Renal cortex interstitium (tissue), 15 donors: ENCODE measurements at places on chromosomes 7 and 10. TPM values are rescaled to one million over a fixed set of nuclear protein-coding genes. Genes with fewer than 3 reads are reported as not detected.
A peak's percentile ranks its signal among the peaks of the same experiment; 100 is the strongest.

GRCh38 chr10:86362586-86363183 lies 3.9 kb downstream of the GRID1 start:
- DNase-seq = no peak

MSS51 gene
- polyA plus RNA-seq = 1.9 TPM

DNA sequence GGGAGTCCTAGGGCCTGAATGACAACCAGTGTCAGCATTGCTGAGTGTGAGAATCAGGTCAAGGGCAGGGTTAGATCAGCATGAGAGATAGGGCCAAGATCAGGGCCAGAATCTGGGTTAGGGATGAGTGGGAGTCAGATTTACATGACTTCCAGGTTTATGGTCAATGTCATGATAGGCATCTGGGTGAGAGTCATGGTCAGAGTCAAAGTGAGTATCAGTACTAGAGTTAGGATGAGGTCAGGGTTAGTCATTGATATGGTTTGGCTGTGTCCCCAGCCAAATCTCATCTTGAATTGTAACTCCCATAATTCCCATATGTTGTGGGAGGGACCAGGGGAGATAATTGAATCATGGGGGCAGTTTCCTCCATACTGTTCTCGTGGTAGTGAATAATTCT lies 12.3 kb downstream of the MRPS24 start:
- no peak for DNase-seq

GRCh38 chr10:11143242-11143641 lies 125.6 kb downstream of the CELF2 start:
- no peak for DNase-seq

GTF2IRD1 gene
- polyA plus RNA-seq = 55.1 TPM

GRCh38 chr10:31808258-31809218 lies 120.1 kb downstream of the ARHGAP12 start:
- peak; percentile 47 for DNase-seq

MEIG1 gene
- polyA plus RNA-seq = 2.9 TPM

GSDME gene
- polyA plus RNA-seq = 13.0 TPM

- DNase-seq = no peak
These were observed 81.0 kb upstream of the ASAH2 start for GRCh38 chr10:50332108-50332842.

DNA sequence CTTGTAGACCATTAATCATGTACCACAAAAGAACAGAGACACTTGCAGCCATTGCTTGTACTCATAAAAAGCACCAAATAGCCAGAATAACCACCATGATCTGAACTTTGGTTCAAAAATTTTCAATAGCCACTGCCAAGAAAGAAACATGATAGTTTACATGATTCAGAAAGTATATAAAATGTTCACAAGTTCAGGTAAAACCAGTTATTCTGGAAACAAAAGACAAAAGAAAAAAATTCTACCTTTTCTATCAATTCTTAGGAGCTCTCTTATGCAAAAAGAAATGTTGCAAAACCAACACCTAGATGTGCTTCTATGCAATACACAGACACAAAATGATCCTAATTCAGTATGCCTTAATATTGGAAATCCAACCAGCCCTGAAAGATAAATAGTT lies 108.7 kb downstream of the PCLO start:
- no peak for DNase-seq

DNA sequence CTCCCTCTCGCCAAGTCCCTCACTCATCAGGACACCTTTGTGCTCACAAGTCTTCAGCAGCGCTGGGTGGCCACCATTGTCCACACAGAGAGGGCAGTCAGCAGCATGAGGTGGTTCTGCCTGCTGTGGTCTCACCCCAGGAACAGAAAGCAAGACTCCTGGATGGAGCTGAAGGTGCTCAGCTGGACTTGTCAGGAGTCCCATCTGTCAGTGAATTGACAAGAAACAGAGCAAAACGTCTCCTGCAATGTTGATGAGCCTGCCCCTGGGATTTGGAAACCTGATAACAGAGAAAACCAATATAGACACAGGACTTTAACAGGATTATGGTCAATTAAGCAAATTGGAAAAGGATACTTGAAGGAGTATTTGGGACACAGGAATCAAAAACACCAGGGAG lies 122.2 kb upstream of the PRSS58 start:
- no peak for DNase-seq
